ENCODE measurements at places on chromosomes 7 and 10. TPM values are rescaled to one million over a fixed set of nuclear protein-coding genes. Genes with fewer than 3 reads are reported as not detected.

The SMO gene
- total RNA-seq: 82.9 TPM

The PSAP gene
- total RNA-seq: 554 TPM

The C10orf62 gene
- total RNA-seq: 0.25 TPM

The OPALIN gene
- total RNA-seq: not detected

DNA sequence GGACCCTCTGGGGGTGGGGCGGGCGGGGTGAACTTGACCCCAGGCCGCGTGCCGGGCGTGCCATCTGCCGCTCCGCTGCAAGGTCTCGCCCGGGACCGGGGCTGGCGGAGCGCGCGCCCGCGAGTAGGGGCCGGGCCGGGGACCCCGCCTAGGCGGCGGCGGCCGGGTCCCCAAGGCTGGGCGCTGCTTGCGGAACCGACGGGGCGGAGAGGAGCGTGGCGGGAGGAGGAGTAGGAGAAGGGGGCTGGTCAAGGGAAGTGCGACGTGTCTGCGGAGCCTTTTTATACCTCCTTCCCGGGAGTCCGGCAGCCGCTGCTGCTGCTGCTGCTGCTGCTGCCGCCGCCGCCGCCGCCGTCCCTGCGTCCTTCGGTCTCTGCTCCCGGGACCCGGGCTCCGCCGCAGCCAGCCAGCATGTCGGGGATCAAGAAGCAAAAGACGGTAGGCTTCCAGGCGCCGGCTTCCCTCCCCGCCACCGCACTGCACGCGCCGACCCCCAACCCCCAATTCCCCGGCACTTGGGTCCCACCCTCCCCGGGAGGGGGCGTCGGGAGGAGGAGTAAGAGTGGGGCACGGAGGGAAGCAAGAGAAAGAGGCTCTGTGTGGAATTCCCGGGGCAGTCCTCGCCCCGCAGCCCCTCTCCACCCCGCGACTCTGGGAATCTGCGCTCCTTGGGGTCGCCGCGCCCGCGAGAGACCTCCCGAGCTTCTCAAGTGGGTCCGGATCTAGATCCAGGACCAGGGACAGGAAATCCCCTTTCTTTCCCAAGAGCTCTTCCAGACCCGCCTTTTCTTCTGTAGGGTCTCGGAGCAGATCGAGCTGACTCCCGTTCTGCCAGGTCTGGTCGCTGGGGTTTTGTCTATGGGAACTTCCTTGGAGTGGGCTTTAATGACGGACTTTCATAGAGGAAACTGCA, at the start of gene PAPSS2:
TSS of gene PAPSS2 (plus strand) at position 308 of the 913 bp plus-strand sequence. CDS start at position 412, 104 bp downstream.
- peak; percentile 83 for DNase-seq

DNA sequence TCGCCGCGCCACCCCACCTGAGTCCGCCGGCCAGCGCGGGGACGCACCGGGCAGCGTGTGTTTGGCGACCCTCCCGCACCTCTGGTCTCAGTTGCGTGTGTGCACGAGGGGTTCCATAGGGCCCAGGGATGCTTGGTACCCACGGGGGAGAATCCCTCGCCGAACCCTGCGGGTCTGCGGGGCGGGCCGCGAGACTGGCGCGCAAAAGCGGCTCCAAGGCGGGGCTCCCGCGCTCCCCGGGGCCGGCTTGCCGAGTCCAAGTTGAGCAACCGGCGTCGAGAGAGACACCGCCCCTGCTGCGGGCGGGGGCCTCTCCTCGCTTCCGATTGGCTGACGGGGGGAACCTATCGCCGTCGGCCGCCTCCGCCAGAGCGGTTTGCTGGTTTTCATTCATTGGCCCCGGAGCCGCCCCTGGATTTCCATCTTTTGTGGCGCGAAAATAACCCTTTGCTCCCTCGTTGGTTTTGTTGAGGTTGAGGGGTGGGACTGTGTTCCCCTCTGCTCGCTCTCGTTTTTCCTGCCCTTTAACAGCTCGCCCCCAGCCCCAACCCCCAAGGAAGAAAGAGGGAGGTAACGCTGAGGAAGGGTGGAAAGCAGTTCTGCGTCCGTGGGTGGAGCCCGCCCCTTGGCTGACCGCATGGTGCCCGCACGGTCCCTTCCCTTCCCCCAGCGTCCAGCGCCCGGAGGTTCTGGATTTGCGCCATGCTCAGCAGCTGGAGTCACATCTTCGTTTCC, 4.0 kb upstream of the IGF2BP3 start:
- DNase-seq: peak; percentile 98

DNA sequence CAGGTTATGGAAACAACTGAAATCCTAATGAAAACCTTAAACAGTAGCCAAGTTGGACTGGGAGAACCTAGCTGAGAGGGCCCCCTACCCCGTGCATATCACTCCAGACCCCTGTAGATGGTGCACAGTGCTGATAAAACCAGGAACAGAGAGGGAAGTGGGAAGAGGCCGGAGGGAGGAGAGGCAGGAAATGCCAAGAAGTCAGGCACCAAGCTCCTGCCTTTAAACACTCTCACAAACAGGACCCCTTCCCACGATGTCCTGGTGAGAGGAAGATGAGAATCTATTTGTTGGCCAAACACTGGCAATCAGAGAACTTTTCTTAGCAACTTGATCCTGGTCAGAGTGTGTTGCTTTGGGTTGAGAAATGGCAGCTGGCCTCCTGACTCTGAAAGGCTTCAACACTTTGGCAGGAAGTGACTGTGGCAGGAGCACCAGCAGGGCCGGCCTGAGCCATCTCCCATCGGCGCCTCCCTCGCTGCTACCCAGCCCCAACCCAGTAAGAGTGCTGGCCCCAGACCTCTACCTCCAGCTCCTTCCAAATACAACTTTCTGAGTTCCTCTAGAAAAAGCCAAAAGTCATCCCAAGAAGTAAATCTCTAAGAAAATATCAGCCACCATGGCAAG, 39.5 kb downstream of the GSDME start:
- DNase-seq: no peak

DNA sequence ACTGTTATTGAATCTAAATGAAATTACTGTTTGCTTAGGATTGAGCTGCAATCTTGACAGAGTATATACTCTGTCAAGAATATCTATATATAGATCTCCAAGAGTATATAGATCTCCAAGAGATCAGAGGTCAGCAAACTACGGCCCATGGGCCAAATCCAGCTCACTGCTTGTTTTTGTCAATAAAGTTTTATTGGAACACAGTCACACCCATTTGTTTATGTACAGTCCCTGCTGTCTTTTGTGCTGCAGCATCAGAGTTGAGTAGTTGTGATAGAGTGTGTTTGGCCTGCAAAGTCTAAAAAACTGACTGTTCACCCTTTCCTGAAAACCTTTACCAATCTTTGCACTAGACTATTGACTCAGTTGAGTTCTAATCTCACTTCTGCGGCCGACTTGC, 66.3 kb upstream of the NPVF start:
- no peak for DNase-seq

- no peak for DNase-seq
Measured at GRCh38 chr10:124578231-124579010, 116.8 kb downstream of the LHPP start.
